ENCODE measurements at places on chromosomes 7 and 10. TPM values are rescaled to one million over a fixed set of nuclear protein-coding genes. Genes with fewer than 3 reads are reported as not detected.

UCN3 gene
- not detected for total RNA-seq

TEX47 gene
- total RNA-seq, result not detected

GFRA1 gene
- total RNA-seq, result 5.9 TPM

VSTM4 gene
- 22.4 TPM for total RNA-seq

PSD gene
- total RNA-seq, result 0.89 TPM

ZDHHC4 gene
- 40.8 TPM for total RNA-seq

AP1S1 gene
- total RNA-seq, result 14.1 TPM

Measured in Right ventricle myocardium superior (tissue), 1 donor.